ENCODE measurements at places on chromosomes 11 and 22.

DNA sequence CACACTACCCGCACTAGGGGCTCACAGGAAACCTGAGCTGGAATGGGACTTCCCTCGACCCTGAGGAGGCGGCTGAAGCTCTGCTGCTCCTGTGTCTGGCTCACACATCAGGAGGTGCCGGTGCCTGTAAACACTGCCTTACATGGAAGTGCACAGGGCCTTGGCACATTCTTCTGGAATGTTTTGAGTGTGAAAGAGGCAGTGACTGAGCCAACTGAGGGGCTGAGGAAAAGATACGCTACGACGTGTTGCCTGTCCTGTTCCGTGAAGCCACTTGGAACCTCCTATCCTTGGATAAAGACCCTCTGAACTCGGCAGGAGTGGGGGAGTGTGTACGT is 10.5 kb downstream of the TXN2 start:
- no peak for DNase-seq

DNA sequence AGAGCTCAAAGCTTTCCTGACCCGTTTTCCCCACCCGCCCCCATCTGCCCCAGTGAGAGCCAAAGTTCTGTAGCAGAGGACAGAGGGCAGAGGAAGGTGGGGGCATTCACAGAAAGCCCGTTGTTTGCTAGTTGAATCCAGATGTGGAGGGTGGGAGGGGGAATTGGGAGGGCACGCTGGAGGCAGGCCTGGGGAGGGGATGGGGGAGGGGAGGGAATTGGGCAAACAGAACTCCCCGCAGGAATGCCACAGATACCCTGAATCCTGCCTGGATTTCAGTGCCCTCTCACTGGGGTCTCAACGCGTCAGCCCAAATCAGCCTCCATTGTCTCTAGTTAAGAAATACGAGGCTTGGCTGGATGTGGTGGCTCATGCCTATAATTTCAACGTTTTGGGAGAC is 12.9 kb upstream of the OAF start:
- DNase-seq = peak; percentile 23

GRCh38 chr11:73135346-73136284 is 6.5 kb downstream of the FCHSD2 start:
- no peak for DNase-seq

- no peak for DNase-seq
These were observed 551.6 kb downstream of the OPCML start for GRCh38 chr11:132980670-132981069.

GRCh38 chr11:40032331-40032730 is 1427.1 kb downstream of the LRRC4C start:
- DNase-seq = no peak

GRCh38 chr22:31329029-31329428 is 17.1 kb downstream of the PATZ1 start:
- no peak for DNase-seq

DNA sequence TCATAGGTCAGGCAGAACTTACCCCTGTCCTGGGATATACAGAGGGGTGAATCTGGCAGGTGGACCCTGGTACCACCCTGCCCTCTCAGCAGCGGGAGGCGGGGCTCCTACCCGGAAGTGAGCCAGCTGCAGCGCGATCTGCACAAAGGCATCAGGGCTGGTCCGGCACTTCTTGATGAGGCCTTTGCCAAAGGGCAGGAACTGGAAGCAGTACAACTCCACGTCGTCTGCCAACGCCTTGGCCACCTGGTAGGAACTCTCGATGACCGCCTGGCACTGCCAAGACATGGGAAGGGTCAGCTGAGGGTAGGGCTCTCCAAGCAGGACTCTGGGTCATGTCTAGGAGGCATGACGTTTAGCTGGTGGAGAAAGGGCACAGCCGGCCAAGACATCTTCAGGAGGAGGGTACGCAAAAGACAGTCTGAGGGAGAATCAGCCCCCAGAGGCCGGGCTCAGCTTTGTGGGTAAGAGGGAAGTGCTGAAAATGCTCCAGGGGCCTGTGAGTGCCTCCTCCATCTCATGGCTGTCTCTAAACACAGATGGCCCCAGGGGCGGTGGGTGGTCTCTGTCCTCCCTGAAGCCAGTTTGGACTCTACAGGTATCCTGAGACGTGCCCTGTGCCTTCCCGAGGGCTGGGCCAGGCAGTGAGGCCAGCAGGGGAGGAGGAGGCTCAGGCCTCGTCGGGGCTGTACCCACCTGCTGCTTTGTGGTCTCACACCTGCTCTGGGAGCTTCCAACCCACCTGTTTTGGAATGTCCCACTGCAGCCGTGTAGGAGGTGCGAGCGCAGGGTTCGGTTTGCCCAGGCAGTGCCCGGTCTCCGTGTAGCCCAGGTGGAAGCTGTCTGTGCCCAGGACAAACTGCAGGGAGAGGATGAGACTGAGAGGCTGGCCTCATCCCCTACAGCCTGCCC is 6.7 kb downstream of the CPT1B start:
- DNase-seq = no peak
